ENCODE measurements at places on chromosomes 6 and 20. TPM values are rescaled to one million over a fixed set of nuclear protein-coding genes. Genes with fewer than 3 reads are reported as not detected.

MAK gene
- not detected for total RNA-seq

DSP gene
- total RNA-seq, result 7.2 TPM

CEBPB gene
- 360 TPM for total RNA-seq

KIAA0408 gene
- not detected for total RNA-seq

SLC24A3 gene
- total RNA-seq, result 12.9 TPM

KIF6 gene
- 0.43 TPM for total RNA-seq

TMEM200A gene
- 3.6 TPM for total RNA-seq

KCNG1 gene
- 6.6 TPM for total RNA-seq

ZNF311 gene
- total RNA-seq, result not detected

NMBR gene
- total RNA-seq, result not detected

BANF2 gene
- total RNA-seq, result not detected

MAS1 gene
- not detected for total RNA-seq

DNA sequence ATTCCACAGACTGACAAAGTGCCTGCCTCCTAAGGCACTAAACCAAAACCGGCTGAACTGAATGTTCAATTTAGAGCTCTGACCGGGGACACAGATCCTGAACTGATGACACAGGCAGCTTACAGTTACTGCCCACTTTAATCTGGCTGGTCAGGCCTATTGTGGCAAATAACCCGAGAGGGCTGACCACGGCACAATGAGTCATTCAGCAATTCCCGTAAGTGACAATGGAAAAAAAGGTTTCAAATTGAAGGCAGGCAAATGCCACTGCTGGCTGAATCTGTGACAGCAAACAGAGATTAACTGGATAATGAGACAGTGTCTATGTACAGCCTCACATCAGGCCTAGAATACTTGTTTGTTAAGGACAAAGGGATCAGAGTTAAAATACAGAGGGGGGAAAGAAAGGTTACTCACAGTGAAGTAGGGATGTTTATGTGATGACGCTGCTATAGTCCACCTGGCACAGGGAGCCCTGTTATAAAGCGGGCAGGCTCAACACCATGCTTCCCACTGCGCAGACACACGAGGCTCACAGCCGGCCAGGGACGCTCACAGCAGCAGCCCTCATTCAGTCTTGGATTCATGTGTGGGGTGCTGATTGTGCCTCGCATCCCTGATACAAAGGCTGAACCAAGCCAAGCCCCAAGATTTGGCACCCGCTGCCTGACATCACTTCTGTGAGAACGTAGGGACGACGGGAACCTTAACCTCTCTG, 54.4 kb downstream of the RTN4IP1 start:
- DNase-seq, result no peak

GRCh38 chr6:166969390-166970002, 13.1 kb upstream of the RNASET2 start:
- no peak for DNase-seq

DNA sequence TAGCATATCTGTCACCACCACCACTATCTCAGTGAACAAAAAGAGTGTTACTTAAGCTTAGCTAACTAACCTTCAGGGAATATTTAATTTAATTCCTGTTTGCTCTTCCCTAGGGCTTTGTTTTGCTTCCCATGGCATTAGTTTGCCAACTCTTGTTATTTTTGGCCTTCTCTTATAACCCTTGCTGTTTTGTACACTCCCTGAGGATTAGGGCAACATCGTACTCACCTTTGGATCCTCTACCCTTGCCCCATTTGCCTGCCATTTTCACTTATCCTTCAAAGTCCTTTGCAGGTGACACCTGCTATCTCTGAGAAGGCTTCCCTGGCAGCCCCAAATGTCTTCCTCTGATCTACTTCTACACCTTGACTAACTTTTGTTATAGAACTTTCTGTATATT, 23.7 kb downstream of the ACOT13 start:
- DNase-seq, result no peak

DNA sequence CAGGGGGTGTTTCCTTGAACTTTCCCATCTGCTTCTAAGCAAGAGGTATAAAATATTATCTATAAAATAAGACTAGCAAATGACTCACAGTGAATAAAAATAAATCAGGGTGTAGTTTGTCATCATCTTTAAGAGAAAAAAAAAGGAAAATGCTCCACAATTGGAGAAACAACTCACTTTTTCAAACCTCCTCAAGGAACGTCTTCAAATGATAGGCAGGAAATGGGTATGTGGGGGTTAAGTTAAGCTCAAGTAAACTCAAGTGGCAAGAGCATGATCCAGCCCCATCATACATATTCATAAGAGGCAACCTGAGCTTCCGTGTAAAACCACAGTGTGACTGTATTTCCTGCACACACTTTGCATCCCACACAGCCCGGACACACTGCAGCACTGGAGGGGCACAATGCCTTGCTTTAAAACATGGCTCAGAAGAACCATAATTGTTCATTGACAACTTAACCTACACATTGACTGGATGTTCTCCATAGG, 58.5 kb upstream of the CEP85L start:
- no peak for DNase-seq

DNA sequence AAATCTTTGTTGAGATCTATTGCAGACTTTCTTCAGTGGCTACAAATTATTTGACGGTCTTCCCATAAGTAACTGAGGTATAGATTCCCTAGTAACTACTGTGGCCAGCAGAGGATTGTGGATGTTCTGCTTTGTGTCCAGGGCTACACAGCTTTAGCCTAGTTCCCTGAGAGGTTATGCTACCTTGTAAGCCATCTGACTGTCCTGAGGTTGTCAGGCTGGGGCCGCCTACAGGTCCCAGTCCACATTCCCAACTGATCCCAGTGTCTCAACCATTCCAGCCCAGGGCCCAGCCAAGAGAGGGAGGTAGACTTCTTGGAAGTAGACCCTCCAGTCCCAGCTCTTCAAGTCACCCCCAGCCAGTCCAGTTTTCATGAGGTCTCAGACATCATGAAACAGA, 57.7 kb downstream of the BANF2 start:
- no peak for DNase-seq

DNA sequence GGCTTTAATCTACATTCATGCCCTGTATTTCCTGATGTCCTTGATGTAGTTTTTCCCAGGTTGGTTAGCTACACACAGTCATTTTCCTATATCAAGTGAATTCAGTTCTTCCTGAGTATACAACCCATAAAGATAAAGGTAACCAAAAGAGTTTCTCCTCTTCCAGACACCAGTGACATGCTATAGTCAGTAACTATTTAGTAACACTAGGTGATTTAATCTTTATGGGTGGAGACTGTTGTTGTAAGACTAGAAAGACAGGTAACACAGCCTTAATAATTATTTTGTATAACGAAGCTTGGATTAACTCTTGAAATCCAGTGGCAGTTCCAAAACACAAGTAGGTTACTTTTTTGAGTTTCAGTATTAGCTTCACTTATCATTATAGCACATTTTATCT, 17.6 kb downstream of the MCUR1 start:
- DNase-seq, result no peak

GRCh38 chr20:37600486-37600885, 72.8 kb upstream of the BLCAP start:
- DNase-seq, result no peak

DNA sequence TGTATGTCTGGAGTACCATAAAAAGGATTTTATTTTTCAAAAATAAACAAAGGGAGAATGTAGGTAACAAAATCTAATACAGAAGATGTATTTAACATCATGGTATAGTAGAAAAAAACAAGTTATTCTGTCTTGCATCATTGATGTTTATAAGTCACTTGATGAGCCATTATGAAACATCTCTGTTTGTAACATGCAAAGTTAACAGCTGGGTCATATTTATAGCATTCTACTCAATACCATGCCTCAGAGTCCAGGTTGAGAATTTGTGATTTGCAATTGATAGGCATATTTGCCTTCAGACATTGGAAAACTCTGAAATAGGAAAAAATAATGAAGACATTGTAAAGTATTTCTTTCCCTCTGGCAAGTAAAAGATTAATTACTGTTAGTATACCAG, 52.3 kb upstream of the IL20RA start:
- DNase-seq, result no peak

DNA sequence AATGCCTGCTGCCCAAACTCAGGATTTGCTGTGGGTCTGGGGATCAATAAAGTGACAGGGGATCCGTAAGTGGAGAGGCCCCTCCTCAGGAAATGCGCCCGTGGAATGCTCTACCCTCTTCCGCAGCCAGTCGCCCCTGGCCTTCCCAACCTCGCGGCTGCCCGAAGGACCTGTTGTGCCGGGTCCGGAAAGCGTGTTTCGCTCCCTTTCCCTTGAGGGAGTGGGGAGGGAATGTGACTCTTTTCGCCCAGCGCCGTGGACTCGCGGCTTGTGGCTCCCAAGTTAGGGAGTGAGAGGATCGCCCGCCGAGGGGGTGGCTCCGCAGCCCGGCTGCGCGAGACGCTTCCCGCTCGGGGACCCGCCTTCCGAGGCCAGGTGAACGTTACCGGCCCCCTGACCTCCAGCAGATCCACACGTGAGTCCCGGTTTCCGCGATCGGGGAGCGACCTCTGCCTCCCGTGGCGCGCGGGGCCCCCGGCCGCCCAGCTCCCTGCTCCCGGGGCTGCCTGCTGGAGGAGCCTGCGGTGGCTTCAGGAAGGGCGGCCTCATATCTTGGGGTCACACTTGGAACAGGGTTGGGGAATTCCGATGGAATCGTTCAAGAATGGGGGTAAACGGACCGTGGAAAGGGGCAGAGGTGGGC, 666 bp downstream of the TPD52L1 start:
- DNase-seq, result no peak

DNA sequence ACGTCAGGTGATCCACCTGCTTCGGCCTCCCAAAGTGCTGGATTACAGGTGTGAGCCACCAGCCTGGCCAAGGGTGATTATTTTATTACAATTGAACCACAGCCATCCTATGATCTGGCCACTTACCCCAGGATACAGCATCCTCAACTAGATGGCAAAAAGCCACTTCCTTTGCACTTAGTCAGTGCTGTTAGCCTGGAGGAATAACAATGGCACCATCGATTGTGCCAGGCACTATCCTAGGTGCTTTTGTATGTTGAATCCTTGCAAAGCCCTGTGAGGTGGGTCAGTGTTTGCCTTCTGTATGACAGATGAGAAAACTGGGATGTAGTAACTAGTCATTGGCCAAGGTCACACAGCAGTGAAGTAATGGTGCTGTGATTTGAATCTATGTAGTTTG, 11.2 kb upstream of the TTPAL start:
- DNase-seq, result no peak

DNA sequence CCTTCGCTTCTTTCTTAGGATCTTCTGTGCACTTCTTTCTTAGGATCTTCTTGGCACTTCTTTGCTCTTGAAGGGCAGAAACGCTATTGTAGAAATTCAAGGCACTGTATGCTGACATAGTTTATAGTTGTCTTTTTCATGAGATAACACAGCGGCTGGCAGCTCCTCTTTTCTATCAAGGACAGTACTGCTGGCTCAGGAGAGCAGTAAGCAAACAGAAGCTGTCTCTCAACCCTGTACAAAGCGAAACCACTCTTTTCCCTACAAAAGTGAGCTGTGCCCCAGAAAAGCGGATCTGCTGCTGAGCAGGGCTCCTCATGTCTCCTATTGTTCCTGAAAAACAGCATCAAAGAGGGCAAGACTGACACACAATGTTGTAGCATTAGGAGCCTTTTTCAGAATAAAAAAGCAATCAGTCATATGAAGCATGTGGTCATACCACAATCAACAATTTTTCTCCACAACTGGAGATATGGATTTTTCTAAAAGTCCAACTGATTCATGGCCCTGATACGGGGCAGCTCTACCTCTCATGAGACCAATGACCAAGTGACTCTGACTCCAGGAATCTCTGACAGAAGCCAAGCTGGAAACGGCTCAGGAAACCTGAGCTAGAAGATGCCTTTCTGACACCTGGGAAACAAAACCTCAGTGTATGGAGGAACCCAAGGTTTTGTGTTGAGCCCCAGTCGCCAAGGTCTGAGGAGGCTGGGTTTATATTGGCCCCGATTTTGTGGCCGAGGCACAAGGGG, 255.9 kb downstream of the ESR1 start:
- DNase-seq, result no peak

DNA sequence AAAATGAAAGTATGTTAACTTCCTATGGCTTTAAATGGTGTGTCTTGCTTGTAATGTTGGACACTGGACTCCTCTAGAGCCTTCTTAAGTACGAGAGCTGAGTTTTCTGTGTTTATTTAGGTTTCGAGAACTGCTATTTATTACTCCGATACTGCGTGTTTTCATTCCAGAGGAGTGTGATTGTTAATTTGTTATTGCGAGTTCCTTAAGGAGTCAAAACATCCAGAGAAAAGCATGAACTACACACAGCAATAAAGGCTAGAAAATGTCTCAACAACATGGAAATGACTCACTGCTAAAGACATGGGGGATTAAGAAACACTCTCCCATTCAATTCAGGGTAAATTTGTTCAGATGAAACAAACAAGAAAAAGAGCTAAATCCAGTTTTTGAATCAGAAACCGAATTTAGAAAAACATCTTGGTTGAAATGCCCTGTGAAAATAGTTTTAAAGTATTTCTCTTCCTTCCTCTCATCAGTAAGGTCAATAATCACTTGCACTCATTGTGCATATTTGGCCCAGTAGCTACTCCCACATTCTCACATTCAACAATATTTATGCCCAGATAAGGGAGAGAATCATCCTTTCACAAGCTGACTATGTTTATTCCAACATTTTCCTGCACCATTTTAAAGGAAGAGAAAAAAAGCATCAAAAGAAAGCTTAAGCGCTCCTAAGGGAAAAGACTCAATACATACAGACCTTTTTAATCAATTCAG, 36.0 kb downstream of the ATXN1 start:
- DNase-seq, result no peak

- DNase-seq, result peak; percentile 88
These were observed 10.1 kb upstream of the NXT1 start for GRCh38 chr20:23340524-23340923.

DNA sequence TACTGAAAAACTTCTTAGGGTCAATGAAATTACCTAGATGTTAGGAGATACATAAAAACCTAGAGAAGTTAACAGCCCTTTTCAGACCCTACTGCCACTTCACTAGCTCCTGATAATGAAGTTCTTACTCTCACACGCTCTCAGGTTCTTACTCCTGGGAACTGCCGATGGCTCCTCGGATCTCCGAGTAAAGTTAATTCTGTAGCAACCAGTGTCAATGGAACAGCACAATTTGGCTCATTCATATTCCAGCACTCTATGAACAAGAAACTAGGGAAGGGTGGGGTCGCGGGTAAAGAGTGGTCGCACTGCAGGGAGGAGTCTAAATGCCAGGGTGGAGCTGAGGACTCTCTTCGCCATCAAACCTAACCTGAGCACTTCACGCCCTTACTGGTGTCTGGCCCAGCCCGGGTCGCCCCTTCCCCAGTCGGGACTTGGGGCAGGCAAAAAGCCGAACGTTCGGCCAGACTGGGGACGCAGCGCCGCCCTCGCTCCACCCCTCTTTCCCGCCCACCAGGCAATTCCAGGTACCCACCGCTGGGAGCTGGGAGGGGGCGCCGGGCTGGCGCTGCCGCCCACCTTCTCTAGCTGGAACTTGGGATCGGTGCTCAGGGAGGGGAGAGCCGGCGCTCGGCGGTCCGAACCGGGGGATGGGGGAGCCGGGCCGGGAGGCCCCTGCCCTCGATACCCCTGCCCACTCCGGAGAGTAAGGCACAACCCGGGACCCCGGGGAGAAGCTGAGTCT, 744 bp downstream of the RAB23 start:
- peak; percentile 11 for DNase-seq

- no peak for DNase-seq
These were observed 296.6 kb downstream of the PHACTR1 start for GRCh38 chr6:13012977-13013680.
